D721Med (cell line): ENCODE measurements at places on chromosomes 6 and 20.
A peak's percentile ranks its signal among the peaks of the same experiment; 100 is the strongest.

- DNase-seq: no peak
Observed at GRCh38 chr6:152557502-152557901, 79.7 kb downstream of the SYNE1 start.

DNA sequence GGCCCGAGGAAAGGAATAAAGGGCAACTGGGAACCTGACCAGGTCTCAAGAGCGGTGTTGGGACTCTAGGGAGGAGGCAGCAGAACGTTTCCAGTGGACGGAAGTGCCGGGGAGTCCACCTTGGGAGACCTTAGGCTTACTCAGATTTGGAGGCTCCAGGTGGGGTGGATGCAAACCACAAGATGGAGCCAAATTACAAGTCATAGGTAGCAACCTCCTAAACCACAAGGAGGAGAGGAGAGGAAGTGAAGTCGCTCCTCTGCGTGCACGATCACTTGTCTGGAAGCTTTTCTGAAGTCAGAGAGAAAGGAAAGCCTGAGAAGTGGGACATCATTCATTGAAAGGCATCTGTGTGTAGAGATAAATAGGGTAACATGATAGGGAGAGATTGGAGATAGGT lies 9.3 kb downstream of the HLA-DOA start:
- DNase-seq: no peak

- no peak for DNase-seq
Observed at GRCh38 chr6:94133106-94133505, 713.7 kb upstream of the EPHA7 start.

DNA sequence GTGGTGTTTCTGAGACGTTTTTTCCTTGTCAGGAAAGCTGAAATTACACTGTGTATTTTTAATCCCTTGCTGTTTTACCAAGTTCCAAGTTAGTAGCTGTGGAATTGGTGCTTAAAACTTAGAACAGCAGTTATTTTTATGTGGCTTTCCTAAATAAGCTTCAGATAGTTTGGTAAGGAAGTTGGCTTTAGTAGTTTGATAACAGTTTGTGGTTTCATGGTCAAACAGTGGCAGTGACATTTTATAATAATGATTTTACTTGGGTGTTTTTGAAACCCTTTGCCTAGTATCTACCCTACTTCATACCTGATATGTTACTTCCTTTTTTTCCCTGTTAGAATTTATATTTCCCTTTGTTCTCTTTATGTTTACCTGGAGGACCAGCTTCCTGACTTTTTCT lies 164.9 kb downstream of the JARID2 start:
- DNase-seq: no peak

DNA sequence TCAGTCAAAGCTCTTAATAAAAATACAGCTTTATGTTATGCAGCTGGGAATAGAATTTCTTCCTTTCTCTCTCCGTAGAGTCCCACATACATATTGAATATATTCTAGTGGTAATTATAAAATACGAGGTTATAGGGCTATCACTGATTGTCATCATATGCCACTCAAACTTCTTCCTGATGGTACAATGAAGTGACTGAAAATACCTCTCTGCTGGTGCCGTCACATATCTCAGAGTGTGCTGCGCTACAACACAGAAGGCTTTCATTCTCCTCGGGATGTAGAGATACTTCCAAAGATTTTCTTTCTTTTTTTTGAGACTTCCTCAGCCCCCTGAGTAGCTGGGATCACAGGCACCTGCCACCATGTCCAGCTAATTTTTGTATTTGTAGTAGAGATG lies 249.9 kb downstream of the BTBD9 start:
- DNase-seq: no peak

DNA sequence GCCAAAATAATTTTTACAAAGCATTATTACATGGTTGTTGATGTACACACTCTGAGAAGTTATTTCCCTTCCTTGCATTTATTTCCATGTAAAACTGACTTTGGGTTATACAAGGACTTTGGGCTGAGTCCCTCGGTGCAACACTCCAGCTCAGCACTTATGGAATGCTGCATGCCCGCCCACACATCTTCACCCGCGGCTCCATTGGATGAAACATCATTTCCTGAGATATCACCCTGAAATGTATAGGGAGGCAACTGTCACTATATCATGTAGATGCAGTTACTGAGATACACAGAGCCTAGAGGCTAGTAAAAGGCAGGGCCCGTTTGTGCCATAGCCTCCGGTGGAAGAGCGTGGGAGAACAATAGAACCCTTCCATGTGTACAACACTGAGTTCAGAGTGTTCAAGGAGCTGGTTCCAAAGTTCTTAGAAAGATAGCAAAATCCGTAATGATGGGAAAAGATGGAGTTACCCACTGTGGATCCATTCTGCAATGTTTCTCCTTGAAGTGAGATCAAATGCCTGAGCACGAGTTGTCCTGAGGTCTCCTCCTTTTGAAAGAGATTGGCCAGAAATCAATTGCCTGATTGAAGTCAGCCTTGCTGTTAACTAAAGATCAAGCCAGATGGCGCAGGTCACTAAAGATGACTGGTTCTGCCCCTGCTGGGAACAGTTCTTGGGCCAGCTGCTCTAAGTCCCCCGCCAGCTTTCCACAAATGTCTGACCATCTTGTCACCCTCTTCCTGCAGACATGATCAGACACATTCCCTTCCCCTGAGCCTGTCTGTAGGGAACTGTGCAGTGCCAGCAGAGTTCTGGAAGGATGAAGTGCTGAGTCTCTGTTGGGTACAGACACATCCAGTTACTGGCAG lies 100.9 kb upstream of the IYD start:
- no peak for DNase-seq

- DNase-seq: no peak
Observed at GRCh38 chr6:54467384-54467783, 159.1 kb downstream of the TINAG start.

- DNase-seq: no peak
Observed at GRCh38 chr20:1440024-1440423, 26.6 kb downstream of the NSFL1C start.

GRCh38 chr6:167570460-167571400 lies 245.8 kb downstream of the TTLL2 start:
- no peak for DNase-seq

- no peak for DNase-seq
Observed at GRCh38 chr6:16839631-16840179, 78.4 kb upstream of the ATXN1 start.

- no peak for DNase-seq
Observed at GRCh38 chr6:107308677-107309076, 150.7 kb downstream of the PDSS2 start.

GRCh38 chr20:35171753-35172433 lies at the start of gene PROCR:
Gene PROCR (plus strand): TSS chr20:35172072. CDS start chr20:35172155, 83 bp downstream.
- no peak for DNase-seq

- no peak for DNase-seq
Observed at GRCh38 chr6:133817460-133818047, 71.4 kb upstream of the TCF21 start.

DNA sequence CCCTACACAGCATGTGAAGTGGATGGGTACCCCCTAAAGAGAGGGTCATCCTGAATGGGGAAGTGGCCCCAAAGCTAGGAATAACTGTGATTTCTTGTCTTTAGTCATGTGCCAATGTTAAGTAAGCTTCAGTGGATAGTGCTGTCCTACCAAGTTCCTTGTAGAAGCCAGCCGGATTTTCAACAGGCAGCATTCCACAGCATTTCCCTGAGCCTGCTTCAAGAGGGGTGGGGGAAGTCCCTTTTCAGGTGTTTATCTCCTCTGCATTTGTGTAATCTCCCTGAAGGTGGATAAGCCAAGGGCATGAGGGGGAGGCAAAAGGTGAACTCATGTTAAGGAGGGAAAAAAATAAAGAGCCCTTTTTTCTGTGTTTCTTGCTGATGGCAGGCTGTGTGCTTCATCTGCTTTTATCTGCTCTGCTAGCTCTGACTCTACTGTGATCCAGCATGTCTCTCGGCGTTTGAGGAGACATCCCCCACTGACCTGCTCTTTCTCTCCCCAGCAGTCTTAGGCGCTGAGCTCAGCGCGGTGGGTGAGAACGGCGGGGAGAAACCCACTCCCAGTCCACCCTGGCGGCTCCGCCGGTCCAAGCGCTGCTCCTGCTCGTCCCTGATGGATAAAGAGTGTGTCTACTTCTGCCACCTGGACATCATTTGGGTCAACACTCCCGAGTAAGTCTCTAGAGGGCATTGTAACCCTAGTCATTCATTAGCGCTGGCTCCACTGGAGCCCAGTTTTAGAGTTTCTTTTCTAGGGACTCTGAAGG lies 1.9 kb downstream of the EDN1 start:
- DNase-seq: no peak

DNA sequence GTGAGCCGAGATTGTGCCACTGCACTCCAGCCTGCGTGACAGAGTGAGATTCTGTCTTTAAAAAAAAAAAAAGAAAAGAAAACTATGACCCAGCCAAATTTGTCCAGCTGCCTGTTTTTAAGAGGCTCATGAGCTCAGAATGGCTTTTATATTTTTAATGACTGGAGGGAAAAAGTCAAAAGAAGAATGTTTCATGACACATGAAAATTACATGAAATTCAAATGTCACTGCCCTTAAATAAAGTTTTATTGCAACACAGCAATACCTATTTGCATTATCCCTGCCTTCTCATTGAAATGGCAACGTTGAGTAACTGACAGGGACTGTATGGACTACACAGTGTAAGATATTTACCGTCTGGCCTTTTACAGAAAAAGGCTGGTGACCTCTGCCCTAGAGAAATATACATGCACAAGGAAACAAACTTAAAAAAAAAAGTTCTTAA lies 11.4 kb downstream of the SENP6 start:
- DNase-seq: no peak

GRCh38 chr20:63178889-63179686 lies 36.8 kb downstream of the YTHDF1 start:
- peak; percentile 77 for DNase-seq

DNA sequence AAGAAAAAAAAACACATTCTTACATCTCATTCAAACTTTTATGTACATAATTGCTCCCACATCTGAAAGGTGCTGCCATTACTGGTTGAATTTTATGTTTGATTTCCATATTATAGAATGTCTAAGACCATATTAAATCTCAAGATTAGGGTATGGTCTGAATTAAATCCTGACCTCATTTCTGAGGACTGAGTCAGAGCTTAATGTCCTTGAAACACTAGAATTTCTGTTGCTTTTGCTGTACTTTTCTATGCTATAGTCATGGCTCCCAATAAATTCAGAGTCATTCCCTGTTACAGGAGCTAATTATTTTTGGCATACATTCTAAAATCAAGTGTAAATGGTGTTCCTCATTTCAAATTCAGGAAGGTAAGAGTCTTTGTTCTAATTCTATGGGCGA lies 285.3 kb upstream of the MANEA start:
- DNase-seq: no peak

- DNase-seq: no peak
Observed at GRCh38 chr6:132067286-132067685, 116.1 kb upstream of the CCN2 start.

GRCh38 chr6:11824986-11825385 lies 46.4 kb upstream of the ADTRP start:
- no peak for DNase-seq

DNA sequence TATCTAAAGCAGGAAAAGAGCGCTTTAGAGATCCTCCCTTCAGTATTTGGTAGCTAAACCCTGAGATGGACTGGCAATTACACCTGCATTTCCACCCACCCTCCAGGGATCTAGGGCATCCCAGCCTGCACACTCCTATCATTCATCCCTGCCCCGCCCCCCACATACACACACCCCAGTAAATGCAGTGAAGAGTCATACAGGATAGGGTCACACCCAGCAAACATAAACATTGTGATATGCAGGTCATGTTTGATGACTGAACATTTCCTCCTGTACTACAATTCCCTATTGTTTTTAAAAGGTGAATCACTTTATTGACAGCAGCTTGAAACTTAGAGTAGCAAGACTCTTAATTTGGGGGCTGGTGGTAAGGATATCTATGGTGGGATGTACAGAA lies 112.9 kb downstream of the FOXO3 start:
- DNase-seq: no peak

GRCh38 chr6:14660806-14661579 lies 543.4 kb downstream of the CD83 start:
- no peak for DNase-seq

GRCh38 chr20:23686046-23686750 lies 2.6 kb downstream of the CST4 start:
- no peak for DNase-seq

DNA sequence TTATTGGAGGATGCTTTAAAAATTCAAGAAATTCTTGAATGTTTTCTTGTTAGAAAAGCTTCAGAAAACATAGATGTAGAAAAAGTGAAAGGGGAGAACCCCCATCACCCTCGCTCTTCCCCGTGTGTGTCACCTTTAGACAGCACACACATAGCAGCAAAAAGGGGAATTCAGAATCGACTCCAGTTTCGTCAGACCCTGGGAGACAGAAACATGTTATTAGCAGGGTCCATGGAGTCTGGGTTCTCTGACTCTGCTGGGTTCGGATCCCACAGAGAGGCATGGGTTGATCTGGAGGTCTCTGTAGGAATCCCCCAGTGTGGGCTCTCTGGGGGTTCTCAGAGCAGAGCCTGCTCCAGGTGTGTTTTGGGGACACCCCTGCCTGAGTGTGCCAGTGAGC lies 43.7 kb downstream of the ARHGAP40 start:
- no peak for DNase-seq
